Uterine smooth muscle cell (primary cell): ENCODE measurements at places on chromosomes 2 and 18. TPM values are rescaled to one million over a fixed set of nuclear protein-coding genes. Genes with fewer than 3 reads are reported as not detected.

BOLL gene
- total RNA-seq, result not detected in 2 replicates

CYP27A1 gene
- 12.7 and 25.1 TPM in 2 replicates for total RNA-seq

CCDC74B gene
- total RNA-seq, result 7.5 and 9.8 TPM in 2 replicates

TMEM163 gene
- total RNA-seq, result not detected in 2 replicates

TCF23 gene
- not detected in 2 replicates for total RNA-seq

ABCA12 gene
- total RNA-seq, result under 0.01 TPM in 1 of 2 replicates, not detected in the other

TNFAIP6 gene
- 67.4 and 190 TPM in 2 replicates for total RNA-seq

TUBB8B gene
- not detected in 2 replicates for total RNA-seq

CYRIA gene
- 8.7 and 18.1 TPM in 2 replicates for total RNA-seq

OTOS gene
- not detected in 2 replicates for total RNA-seq

CEP76 gene
- 10.9 and 13.3 TPM in 2 replicates for total RNA-seq

SLC11A1 gene
- total RNA-seq, result 0.11 and 0.25 TPM in 2 replicates

CFAP221 gene
- 0.12 TPM in 1 of 2 replicates, not detected in the other for total RNA-seq

SPP2 gene
- not detected in 2 replicates for total RNA-seq

CDKL4 gene
- total RNA-seq, result 0.75 and 0.77 TPM in 2 replicates
